ENCODE measurements at places on chromosomes 6 and 20.

DNA sequence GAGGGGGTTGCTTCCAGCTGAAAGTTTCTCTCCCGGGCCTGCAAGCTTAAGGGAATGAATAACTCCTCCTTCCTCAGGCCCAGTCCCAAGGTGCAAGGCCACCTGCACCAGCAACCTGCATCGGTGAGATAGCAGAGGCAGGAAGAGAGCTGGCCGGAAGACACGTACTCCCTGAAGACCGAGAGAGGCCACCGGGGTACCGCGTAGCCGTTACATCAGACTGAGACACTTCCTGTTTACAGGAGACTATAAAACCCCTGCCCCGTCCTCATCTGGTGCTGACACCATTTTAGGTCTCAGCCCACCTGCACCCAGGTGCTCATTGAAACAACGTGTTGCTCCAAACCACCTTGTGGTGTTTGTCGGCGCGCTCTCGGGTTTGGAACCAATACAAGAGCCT lies 60.5 kb upstream of the PRND start:
- no peak for DNase-seq

GRCh38 chr6:55276745-55277530 lies 50.3 kb upstream of the GFRAL start:
- DNase-seq = peak; percentile 40

- DNase-seq = no peak
These were observed 72.6 kb upstream of the RNF24 start for GRCh38 chr20:4087923-4088322.

DNA sequence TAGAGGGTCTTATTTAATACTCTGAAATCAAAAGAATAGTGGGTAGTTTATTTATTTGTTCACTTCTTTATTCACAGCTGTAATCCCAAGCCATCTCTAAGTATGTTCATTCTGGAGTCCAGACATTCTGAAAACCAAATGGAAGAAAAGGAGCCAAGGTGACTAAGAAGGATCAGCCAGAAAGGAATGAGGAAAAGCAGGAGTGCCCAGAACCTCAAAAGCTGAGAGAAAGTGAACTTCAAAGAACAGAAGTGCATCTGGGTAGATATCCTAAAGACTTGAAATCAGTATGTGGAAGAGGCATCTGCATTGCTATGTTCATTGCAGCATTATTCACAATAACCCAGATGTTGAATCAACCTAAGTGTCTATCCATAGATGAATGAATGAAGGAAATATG lies 94.8 kb downstream of the VIP start:
- DNase-seq = no peak

- no peak for DNase-seq
These were observed 1.4 kb downstream of the SENP6 start for GRCh38 chr6:75603106-75603420.

DNA sequence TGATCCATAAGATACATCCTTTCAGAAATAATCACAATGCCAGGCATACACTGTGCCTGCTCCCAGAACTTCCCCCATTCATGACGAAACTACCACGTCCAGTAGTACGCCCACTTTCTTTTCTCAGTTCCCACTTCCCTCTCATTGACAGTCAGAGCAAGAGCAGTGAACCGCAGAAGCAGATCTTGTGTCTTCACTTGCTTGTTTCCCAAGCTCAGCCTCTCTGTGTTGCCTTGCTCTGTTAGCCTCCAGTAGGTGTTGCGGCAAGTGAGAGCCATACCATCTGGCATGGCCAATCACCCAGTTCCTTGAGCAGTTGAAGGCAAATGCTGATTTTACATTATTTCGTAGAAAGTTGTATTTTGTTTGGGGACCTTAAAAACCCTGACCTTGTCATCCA lies 11.7 kb downstream of the UST start:
- peak; percentile 21 for DNase-seq

GRCh38 chr6:111250791-111251354 lies 163.6 kb downstream of the SLC16A10 start:
- DNase-seq = no peak

GRCh38 chr20:21505810-21506530 lies 7.9 kb downstream of the NKX2-2 start:
- DNase-seq = no peak

DNA sequence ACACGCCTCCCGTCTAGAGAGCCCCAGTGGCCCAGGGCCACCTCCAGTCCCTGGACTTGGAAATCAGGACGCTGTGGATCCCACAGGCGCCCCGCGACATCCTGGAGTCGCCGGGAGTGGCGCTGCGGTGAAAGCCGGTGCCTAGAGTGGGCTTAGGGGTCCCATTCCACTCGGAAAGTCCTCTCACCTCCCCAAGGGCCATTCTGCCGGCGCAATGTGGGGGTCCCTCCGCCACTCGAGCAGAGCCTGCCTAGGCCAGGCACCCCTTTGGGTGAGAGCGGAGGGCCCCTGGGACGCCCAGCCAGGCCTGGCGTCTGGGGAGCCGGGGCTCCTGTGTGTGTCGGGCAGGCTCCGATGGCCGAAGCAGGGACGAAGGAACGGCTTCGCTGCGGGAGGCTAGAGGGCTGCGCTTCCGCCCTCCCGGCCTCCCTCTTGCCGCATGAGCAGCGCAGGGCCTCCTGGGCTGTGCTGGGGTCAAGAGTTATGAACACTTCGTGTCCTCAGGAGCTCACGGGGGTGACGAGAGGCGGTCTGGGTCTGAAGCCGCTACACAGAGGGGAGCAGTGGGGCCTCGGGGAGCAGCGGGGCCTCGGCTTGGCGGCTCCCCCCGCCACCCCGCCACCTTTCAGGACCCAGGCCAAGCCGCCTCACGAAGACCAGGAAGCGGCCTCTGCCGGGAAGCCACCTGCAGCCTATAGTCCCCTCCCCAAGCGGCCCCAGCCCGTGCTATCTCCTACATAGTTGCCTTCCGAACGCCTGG lies 13.6 kb downstream of the POU3F2 start:
- no peak for DNase-seq

GRCh38 chr6:138434925-138435324 lies 30.9 kb downstream of the HEBP2 start:
- no peak for DNase-seq

GRCh38 chr6:40930555-40930954 lies 108.5 kb downstream of the UNC5CL start:
- DNase-seq = no peak

All from skin of body (tissue), 3 donors.